ENCODE measurements at places on chromosomes 7 and 10.

DNA sequence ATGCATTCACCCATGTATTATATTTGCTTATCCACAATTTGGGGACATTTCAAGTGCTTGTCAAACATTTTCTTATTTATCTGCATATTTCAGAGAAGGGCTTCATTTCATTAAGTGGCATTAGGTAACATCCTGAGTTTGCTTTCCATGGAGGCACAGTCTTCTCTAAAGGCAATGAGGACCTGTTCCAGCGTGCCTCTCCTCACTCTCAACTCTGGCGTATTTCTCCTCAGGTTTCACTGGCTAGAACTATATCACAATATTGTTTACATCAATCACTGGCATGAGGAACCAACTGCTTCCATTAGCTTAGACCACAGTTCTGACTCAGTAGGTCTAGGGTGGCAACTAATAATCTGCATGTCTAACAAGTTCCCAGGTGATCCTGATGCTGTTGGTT, 177.2 kb downstream of the TAX1BP1 start:
- no peak for DNase-seq

DNA sequence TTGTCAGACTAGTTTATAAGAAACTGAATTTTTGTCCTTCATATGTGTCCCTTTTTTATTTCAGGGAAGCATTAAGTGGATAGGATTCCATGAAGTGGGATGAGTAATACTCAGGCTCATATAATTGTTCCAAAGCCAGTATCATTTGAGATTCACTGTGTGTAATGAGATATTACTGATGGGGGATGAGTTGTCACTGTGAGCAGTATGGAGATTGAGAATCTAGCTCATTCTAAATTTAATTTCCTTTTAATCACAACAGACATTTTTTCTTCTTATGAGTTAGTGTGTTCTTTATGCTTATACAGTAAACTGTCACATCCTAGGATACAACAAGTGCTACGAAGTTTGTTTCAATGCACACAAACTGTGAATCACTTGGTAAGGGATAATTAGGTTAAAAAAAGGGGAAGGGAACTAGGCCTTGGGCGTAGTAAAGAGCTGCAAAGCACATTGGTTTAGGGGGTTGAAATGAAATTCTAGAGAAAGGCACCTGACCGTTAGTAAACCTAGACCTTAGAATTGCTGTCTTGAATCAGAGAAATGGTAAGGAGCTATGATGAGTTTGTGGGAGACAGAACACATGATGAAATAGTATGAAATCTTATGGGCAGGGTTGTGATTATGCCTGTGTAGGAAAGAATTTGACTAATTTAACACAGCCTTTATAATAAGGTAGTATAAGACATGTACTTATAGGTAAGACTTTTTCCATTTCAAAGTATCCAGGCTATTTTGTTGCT, 153.4 kb downstream of the MLLT10 start:
- no peak for DNase-seq

DNA sequence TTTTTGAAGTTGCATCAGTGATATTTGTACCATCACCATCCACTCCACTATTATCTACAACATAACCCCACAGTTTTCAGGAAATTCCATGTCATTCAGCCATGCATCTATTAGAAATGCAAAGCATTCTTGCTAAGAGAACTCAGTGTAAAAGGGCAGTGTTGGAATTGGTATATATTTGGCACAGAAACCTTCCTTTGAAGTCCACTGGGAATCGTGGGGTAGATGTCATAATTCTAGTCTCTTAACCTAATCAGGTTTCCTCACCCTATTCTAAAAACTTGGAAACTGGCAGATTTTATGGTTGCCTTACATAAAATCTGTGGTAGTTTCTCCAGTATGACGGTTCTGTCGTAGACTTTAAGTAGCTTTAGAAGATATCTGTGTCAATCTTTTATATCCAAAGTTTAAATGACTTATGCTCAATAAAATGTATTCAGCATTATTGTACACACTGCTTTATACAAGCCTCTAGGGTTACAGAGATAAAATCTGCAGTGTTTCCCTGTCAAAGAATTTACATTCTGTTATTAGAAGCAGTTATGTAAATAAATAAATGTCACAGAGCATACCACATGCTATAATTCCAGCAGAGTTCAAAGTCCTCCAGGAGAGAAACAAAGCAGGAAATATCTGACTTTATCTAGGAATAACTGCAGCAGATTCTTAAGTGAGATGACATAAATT, 704.4 kb upstream of the CELF2 start:
- DNase-seq = peak; percentile 71

- peak; percentile 73 for DNase-seq
Observed at GRCh38 chr10:72802763-72803505, 90.6 kb upstream of the OIT3 start.

GRCh38 chr7:117962366-117962994, 89.2 kb upstream of the CTTNBP2 start:
- DNase-seq = no peak

DNA sequence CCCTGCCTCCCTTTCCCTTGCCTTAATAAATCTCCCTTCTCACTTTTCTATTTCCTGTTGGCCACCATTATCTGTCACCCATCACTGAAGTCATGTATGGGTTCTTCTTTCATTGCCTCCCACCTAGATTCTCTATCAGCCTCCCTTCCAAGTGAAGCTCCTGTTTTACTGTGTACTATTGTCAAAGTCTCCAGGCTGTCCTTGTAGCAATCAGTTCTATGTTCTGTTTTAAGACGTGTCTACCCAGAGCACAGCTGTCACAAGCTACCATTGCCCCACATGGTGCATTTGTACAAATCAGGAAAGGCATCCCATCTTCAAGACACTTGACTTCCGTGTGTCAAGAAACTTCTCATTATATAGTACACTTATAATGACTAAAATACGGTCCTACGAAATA, 39.7 kb upstream of the ABCB5 start:
- DNase-seq = no peak

DNA sequence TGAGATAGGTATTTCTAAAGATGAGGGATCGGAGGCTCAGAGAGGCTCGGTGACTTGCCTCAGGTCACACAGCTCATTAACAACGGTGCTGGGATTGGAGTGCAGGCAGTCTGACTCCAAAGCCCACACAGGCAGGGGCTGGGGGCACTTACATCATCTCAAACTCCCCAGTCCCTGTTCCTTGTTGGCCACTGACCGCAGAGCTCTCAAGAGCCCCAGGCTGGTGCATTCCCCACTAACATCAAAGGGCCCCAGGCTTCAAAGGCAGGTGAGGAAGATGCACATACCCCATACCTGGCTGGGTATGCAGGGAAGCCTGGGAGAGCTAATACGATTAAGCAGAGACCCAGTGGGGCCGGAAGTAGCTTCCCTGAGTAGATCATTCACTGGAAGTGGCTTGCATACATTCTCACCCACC, 13.7 kb upstream of the NODAL start:
- DNase-seq = no peak

GRCh38 chr10:68816796-68817412, 10.4 kb upstream of the STOX1 start:
- no peak for DNase-seq

DNA sequence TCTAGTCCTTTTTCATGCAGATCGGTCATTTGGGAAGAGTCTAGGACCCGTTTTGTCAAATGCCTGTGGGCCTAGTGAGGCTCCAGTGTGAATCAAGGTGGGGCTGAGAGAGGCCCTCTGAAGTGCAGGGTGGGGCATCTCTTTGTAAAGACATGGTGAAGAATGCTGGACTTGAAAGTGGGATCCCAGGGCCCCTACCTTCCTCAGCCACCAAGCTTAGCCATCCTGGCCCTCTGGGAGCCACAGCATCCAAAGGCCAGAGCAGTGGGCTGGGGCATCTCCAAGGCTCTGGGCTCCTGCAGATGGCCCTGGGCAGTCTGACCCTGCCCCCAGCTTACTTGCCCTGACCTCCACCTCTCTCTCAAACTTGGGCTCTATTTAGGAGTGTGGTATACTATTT, 78.5 kb downstream of the ADCY1 start:
- no peak for DNase-seq

DNA sequence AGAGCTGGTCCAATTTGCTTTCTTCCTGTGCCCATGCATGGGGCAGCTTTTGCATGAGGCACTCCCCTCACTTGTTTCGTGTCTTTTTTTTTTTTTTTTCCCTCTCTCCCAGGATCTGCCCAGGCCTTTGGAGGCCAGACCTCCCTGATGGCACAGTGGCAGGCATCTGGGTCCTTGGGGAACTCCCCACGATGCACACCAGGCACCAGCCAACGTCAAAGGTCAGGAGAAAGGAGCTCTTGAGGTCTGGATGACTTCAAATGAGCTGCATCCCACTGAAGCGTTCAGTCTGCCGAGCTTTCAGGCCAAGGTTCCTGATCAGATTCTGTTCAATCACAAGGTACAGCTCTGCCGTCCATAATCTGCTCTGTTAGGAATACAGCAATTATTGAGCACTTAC, 97.2 kb upstream of the CARD11 start:
- DNase-seq = no peak

DNA sequence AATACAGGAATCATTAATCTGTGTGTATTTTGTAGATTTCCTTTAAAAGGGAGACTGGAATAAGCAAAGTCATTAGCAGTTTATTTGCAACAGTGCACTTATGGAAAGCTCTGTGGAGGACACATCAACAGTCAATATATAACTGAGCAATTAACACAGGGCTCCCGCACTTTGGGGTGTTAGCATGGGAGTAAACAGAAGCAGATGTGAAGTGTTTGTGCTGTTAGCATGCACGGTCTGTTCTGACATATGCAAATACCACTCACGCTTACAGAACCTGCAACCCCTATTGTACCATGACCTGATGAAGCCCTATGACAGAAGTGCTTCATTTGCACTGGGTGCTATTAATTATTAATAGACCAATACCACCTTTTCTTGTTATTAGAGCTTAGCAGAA, 118.9 kb downstream of the PPP1R3A start:
- DNase-seq = no peak

DNA sequence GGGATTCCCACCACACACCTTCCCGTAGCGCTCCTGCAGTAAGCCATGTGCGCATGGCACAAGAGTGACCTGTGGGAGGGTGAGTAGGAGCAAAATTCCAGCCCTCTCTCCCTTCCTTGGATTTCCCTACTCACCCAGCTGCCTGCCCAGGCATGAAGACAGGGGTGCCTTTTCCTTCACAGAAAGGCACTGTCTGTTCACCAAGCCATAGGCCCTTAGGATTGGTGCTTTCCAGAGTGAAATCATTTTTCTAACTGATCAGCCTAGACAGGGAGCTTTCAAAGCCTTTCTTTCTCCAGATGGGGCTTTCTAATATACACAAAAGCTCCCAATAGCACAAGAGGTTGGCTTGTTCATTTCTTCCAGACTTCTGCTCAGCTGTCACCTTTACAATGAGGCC, 79.7 kb downstream of the CTTNBP2 start:
- DNase-seq = no peak

DNA sequence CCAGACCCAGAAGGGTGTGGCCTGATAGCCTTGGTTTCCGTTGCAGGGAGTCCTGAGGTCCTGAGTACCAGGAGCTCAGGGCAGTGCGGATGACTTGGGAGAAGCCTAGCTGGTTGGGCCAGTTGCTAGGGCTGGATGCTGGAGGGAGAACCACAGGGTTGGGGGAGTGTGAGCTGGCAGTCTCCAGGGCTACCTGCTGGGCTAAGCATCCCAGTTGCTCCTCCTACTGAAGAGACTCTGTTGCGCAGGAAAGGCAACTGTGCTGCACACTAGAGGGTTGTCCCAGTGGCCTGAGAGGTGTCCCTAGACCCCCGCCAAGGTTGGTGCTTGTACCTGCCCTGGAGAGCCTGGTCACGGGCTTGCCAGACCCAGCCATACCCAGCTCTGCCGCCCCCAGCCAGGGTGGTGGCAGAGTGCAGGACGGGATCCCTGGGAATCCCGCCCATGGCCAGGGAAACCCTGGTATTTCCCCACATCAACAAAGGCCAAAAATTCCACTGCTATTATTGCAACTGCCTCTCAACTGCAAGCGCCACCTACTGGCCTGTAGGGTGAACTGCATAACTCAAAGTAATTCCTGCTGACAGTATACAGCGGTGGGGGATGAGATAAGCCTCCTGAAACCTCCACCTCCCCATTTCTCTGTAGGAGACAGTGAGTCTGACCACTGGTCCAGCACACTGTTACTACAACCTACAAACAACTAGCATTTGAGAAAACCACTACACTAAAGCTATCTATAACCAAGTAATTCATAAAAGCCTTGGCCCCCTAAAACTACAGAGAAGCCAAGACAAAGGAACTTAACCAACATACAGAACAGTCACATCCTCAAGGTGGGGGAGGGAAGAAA, 67.6 kb upstream of the DDC start:
- DNase-seq = peak; percentile 70

- no peak for DNase-seq
Observed at GRCh38 chr7:97107192-97107800, 10.2 kb upstream of the SDHAF3 start.

GRCh38 chr7:121529003-121529402, 132.9 kb upstream of the FAM3C start:
- peak; percentile 61 for DNase-seq

GRCh38 chr10:124842721-124843120, 41.1 kb downstream of the ABRAXAS2 start:
- no peak for DNase-seq

- peak; percentile 12 for DNase-seq
Observed at GRCh38 chr7:152859781-152860191, 100.2 kb downstream of the ACTR3B start.

- DNase-seq = no peak
Observed at GRCh38 chr7:75924889-75925288, 9.9 kb downstream of the POR start.

DNA sequence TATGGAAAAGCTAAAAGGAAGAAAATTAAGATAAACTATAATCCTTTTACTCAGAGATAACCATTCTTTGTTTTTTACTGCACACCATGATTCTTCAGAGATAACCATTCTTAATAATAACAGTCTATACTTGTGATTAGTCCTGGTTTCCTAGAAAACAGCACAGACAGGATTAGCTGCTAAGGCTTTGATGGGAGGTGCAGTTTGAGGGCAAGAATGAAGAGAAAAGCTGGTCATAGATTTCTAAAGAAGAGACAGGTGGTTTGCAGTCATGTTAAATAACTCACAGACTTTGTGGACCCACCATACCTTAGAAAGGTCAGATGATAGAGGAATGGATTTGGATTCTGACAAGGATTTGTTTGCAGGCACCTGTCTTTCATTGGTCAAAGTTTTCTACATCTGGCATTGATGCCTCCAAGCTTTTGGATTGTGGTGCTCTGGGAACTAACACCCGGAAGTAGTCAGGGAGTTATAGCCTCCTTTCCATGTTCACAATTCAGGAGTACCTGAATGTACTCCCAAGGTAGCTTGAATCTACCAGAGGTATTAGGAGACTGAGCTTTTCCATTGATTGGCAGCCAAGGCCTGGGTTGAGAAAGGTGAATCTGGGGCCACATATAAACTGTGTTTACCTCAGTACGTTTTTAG, 3.7 kb downstream of the SMC3 start:
- no peak for DNase-seq

- DNase-seq = peak; percentile 6
Observed at GRCh38 chr7:11648101-11648500, 183.9 kb downstream of the THSD7A start.

GRCh38 chr10:108362296-108362695, 1197.8 kb upstream of the SORCS1 start:
- no peak for DNase-seq

DNA sequence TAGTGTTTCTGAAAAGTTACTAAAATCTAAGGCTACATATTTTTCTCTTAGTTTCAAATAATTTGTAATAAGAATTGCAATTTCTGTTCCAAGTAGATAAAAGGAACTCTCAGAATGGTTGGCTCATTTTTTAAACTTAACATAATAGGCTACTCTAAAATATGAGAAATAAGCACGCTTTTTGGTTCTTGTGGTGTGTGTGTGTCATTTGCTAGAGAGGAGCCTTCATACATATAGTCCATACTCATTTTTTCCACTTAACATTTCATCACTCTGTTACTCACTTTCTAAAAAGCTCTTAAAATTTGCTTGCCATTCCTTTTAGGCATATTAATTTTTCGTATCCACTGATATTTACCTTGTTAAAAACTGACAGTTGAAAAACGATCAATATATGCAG, 74.0 kb upstream of the VWDE start:
- no peak for DNase-seq

Measured in iris pigment epithelial cell (primary cell).